ENCODE measurements at places on chromosomes 16 and 17.

- DNase-seq: no peak
These were observed 14.2 kb downstream of the BANP start for GRCh38 chr16:87965417-87965816.

GRCh38 chr17:72432881-72433280 is 312.1 kb downstream of the SOX9 start:
- DNase-seq: no peak

GRCh38 chr17:33905338-33905800 is 349.7 kb upstream of the CCL2 start:
- DNase-seq: no peak

DNA sequence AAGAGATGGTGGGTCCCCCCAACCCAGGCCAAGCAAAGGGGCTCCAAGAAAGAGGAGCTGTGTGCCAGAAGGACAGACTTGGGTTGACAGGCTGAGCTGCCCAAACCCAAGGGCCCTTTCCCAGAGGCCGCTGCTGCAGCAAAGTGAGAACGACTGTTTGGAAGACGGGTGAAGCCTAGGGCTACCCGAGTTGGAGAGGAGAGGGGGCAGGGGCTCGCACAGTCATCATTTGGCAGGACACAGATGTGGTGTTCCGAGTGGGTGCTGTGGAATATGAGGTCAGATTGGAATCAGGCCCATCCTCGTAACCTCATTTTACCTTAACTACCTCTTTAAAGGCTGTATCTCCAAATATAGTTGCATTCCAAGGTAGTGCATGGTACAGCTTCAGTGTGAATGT is 5.3 kb upstream of the MFAP4 start:
- no peak for DNase-seq

All from activated naive CD4-positive, alpha-beta T cell (primary cell).